ENCODE measurements at places on chromosomes 3 and 15.
A peak's percentile ranks its signal among the peaks of the same experiment; 100 is the strongest.

DNA sequence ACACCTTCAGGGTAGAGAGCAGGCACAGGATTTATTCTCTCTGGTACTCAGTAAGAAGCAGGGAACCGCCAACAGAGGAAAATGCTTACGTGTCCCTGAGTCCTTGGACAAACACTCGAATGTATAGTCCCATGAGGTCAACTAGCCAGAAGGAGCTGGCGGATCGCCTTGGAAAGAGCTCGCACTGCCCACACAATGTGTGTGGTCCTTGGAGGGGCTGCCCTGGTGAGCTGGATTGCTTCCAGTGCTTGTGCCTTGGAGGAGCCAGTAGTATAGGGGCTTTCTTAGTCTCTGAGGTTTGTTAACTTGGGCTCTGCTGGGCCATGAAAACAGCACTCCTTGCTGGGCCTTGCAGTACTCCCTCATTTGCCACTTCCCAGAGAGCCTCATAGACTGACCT lies 40.7 kb upstream of the VILL start:
- DNase-seq, result no peak

GRCh38 chr15:60905587-60905986 lies 323.5 kb downstream of the RORA start:
- DNase-seq, result no peak

DNA sequence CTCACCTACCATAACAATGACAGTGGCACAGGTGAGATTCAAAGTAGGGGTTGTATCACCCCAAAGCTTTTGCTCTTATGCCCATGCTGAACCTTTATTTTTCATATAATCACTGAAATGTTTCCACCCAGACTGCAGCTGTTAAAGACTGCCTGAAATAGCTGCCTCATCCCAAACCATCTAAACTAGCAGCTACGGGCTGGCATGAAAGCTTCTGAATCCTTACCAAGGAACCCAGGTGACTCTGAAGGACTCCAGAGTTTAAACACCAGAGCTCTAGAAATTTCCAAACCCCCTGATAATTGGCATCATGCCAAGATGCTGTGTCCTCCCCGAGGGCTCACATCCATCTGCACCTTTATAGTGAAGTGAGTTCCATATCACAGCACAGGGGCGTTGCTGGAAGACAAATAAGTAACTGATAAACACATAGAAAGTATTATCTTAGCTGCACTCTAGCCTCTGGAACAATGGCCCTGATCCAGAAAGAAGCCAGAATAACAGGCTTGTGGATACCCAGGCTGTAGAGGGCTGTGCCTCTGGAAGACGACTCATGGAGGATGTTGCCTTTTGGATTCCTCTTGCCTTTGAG lies 238.9 kb downstream of the CADPS start:
- DNase-seq, result no peak

DNA sequence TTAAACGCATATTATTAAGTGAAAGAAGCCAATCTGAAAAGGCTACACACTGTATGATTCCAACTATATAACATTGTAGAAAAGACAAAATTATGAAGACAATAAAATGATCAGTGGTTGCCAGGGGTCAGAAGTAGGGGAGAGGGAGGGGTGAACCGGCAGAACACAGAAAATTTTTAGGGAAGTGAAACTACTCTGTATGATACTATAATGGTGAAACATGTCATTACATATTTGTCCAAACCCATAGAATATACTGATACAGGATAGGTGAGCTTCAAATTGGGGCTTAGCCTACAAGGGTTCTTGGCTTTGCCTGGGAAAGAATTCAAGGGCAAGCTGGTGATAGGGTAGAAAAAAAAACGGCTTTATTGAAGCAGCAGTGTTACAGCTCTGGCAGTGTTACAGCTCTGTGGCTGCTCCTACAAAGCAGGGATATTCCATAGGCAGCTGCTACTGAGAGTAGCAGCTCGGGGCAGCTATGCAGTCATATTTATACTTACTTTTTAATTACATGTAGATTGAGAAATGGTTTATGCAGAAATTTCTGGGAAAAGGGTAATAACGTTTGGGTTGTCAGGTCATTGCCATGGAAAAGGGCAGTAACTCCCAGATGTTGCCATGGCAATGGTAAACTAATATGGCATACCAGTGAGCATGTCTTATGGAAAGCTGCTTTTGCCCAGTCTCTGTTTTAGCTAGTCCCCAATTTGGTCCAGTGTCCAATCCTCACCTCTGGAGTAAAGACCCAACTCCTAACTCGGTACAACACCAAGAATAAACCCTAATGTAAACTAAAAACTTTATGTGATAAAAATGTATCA lies 125.1 kb upstream of the SLC25A36 start:
- DNase-seq, result peak; percentile 32

- DNase-seq, result no peak
These were observed 10.1 kb upstream of the CAPN3 start for GRCh38 chr15:42349186-42349585.

DNA sequence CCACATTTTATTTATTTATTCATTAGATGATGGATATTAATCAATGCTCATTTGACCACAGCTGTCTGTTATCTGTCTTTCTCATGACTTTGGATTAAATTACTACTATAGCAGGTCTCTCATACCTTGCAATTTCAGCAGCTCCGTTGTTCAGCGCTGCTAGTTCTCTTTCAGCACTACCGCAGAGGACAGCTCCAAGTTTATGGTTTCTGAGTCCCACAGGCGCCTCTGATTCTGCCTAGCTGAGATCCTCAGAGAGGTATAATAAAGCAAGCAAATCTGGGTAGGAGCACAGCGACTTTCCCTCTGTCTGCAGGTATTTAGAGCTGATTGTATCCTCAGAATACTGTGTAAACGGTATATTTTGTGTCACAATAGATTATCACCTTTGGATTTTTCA lies 204.9 kb downstream of the CNTN4 start:
- no peak for DNase-seq
